ENCODE measurements at places on chromosomes 5 and 9. TPM values are rescaled to one million over a fixed set of nuclear protein-coding genes. Genes with fewer than 3 reads are reported as not detected.

The TAF11L5 gene
- total RNA-seq, result not detected

The SPEF2 gene
- 9.5 TPM for total RNA-seq

The LHX3 gene
- total RNA-seq, result not detected

The RASGRF2 gene
- 6.7 TPM for total RNA-seq

The PCDHB2 gene
- not detected for total RNA-seq

The EXD3 gene
- 7.6 TPM for total RNA-seq

The NR4A3 gene
- 2.4 TPM for total RNA-seq

DNA sequence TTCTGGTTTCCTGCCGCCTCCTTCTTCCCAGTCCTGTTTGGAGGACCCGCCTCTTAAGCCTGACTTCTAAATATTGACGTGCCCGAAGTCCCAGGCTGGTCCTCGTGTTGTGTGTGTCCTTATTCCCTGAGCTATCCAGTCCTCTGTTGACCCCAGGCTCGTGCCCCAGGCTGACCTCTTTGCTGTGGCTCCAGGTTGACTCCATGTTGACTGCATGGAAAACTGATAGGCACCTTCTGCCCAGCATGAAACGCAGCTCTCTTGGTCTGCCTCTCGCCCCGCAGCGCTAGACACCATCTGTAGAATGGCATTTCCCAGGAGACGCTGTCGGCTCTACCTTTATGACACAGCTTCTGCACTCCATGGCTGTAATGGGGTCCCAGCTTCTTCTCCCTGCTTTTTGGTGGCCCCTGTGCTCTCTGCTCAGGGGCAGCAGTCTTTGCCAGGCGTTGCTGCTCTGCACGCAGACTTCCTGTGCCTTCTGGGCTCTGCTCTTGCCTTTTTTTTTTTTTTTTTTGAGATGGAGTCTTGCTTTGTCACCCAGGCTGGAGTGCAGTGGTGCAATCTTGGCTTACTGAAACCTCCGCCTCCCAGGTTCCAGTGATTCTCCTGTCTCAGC lies 28.4 kb downstream of the EHMT1 start:
- DNase-seq, result no peak

DNA sequence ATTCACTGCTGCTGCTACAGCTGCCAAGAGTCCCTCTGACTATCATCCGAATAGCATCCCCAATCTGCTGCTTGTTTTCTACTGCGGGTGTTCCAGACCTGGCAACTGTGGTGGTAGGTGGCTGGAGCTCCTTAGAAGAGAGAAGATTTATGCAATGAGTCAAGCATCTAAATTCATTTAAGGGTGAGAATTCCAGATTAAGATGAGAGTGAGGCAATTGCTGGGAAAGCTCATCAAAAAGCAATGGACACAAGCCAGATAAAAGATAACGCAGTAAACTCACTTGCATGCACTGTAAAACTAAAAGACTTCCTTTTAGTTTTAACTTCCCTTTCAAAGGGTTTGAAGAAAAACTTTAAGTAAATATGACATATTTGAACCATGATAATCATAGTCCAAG lies 3.9 kb downstream of the PLK2 start:
- DNase-seq, result no peak

- DNase-seq, result peak; percentile 64
These were observed 25.1 kb upstream of the CD180 start for GRCh38 chr5:67221487-67222242.

GRCh38 chr5:14560091-14560595 lies 21.4 kb upstream of the OTULINL start:
- no peak for DNase-seq

- DNase-seq, result no peak
These were observed 363.4 kb upstream of the SLC24A2 start for GRCh38 chr9:20152151-20152725.

DNA sequence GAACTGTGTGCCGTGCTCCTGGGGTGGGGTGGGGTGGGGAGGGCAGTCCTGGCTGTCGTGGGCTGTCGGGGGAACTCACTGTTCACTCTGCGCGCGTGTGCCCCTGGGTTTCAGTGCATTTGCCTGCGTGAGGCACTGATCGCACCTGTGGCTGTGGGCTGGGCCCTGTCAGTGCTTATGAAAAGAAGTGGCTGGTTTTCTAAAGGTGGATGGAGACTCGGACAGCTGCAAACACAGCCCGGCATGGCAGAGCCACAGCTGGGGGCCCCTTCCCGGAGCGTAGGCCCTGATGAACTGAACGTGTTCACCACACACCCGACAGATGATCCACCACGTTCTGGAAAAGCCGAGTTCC lies 42.7 kb downstream of the NKD2 start:
- DNase-seq, result no peak

- no peak for DNase-seq
These were observed 56.2 kb upstream of the ZNF622 start for GRCh38 chr5:16521521-16522483.

DNA sequence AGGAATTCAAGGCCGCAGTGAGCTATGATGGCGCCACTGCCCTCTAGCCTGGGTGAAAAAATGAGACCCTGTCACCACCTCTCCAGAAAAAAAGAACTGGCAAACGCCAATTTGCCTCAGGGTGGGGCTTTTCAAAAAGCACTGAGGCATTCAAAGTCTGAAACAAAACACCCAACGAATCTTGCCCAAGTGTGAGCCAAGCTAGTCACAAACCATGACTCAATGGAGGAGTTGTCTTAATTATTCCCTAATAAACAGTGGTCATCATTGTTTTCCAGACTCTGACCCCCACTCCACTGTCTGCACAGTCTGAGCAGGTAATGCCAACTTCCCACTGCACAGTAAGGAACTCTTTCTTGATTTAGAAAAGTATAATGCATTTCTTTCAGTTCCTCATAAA lies 16.8 kb downstream of the FRMD3 start:
- DNase-seq, result no peak

DNA sequence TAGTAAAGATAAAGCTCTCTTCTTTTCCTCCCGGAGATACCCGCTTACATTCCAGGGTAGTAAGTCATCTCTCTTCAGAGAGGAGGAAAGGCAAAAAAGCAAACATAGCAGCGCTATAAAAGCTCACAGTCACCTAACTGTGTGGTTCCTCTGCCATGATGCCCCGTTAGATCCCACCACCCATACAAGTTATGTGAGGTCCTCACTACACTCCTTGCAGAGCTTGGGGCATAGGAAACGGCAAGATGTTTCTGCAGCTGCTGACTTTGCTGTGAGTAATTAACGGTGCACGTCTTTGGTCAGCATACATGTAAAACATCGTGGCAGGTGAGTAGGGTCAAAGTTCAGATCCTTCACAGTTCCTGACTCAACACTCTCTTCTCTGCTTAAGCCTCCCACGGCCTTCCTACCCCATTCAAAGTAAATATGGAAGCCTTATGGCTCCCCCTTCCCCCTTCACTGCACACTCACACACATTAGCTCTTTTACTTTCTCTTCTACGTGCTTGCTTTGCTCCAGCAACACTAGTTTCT lies 218.9 kb downstream of the DIRAS2 start:
- DNase-seq, result no peak

DNA sequence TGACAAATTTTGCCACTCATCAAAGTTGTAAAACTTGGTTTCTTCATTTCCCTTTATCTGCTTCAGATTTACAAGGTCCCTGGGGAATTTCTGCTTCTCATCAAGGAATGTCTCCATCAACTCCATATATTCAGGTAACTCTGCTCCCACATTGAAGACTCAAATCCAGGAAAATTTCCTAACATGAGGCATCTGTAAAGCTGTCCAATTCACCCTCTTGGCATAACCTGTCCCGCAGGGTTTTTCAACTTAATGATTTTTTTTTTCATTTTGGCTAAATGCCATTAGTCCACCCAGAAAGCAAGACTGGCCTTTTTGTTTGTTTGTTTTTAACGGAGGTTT lies 50.2 kb upstream of the SLC30A5 start:
- no peak for DNase-seq

- DNase-seq, result no peak
These were observed 1.2 kb downstream of the FNBP1 start for GRCh38 chr9:130041648-130042405.

- no peak for DNase-seq
These were observed 129.7 kb upstream of the PCA3 start for GRCh38 chr9:76634356-76635054.

DNA sequence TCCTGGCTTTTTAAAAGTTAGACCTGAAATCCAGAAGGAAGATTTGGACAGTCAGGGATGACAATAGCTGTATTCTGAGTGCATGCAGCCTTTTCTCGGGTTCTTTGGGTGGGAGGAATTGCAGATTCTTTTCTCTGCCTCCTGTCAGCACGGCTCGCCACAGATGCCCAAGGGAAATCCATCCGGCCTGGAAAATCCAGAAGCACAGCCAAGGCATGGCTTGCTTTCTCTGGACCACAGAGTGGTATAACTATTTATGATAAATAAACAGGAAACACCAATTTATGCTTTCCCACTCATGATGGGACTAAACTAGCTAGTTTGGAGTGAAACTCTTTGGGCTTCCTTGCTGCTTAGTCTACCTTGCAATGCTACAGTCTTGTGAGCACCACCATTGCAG lies 59.1 kb downstream of the C9orf152 start:
- no peak for DNase-seq

DNA sequence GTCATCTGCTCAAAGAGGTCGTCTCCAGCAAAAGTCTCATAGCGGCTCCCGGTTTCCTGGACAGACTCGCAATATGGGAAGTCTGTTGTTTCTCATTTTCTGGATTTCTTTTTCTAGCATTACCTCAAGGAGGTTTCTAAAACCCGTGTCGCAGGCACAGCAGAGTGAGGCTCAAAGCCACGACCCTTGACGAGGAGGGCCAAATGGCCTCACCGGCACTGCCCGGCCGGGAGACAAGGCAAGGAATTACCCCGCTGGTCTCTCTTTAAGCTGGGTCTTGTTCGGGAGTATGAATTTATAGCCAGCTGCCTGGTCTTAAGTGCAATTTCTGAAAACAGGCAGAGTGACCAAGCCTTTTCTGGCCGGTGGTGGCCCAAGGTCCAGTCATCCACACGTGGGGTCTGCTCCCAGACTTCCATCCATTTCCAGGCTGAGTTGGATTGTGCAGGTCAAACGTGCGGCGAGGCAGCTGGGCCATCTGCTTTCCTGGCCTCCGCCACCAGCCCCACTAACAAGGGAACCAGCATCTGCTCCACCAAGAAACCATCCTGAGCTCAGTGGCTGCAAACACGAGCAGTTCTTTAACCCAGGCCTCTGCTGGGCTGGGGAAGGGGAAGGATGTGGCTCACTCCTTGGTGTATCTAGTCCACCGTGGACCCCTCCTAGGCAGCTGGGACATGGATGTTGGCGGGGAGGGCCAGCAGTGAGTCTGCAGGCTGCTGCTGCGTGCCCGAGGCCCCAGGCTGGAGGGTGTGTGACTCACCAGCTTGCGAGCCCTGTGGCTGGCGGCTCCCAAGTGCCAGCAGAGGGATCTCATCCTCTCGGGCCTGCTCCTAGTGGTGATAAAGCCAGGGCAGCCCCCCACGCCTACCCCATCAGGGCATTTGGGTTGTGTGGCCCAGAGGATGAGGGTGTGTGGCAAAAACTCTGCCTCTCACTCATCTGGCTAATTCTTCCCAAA lies 55.6 kb upstream of the COL5A1 start:
- no peak for DNase-seq

DNA sequence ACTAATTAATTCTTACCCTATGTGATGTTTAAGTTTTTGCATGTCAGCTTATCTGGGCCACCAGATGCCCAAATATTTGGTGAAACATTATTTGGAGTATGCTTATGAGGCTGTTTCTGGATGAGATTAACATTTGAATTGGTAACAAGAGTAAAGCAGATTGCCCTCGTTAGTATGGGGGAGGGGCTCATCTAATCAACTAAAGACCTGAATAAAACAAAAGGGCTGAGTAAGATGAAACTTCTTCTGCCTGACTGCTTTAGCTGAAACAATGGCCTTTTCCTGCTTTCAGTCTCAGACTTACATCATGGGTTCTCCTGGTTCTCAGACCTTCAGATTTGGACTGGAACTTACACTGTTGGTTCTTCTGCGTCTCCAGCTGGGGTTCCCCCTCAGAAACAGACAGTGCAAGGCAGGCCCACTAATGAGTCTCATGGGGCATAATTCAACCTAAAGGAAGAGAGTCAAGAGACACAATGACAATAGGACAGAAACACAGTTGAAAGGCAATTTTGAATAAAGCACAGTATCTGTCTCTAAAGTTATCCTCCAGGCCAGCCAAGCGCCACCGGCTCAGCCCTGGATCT lies 288.4 kb downstream of the CAAP1 start:
- DNase-seq, result no peak

- DNase-seq, result no peak
These were observed 127.5 kb downstream of the RFK start for GRCh38 chr9:76266649-76267283.

- no peak for DNase-seq
These were observed 53.3 kb downstream of the PDE4D start for GRCh38 chr5:59840200-59840601.

DNA sequence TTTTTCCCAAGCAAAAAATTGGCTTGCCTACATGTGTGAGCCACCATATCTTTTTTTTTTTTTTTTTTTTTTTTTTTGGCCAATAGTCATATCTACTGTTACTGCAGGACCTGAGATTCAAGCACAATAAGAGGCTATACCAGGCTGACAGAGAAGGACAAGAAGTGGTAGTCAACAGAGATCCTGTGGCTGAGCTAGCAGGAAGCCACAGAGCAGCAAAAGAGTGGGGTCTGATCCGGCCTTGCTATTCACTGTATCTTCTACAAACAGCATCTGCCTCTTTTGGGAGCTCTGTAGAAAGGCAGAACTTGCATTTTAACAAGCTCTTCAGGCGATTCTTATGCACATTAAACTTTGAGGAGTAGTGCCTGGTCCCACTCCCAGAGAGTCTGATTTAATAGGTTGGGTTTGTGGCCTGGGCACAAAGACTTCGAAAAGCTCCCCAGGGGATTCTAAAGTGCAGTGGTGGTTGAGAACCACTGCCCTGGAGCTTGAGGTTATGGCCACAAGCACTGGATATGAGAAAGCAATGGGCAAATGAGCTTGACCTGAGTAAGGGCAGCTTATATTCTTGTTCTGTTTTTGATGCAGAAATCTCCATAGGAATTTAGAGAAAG lies 162.8 kb downstream of the PIK3R1 start:
- DNase-seq, result no peak

- no peak for DNase-seq
These were observed 117.0 kb downstream of the DCP2 start for GRCh38 chr5:113093558-113093957.

DNA sequence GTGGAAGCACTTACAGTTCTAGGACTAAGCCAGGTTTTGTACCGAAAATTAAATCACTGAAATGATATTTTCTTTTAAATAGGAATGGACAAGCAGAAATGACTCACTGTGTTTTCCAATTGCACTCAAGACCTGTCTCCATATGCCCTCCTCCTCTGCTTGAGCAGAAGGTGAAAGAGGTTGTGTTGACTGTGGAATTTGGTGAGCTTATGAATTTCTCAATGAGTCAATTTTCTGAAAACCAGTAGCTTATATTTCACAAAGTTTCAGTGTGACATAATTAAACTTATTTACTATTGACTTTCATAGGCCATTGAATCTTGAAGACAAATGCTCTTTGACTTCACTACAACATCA lies 249.9 kb downstream of the NPR3 start:
- DNase-seq, result no peak

- DNase-seq, result no peak
These were observed 33.3 kb downstream of the UBE2R2 start for GRCh38 chr9:33850267-33850629.

- no peak for DNase-seq
These were observed 3.0 kb upstream of the TMEM210 start for GRCh38 chr9:137174722-137175293.

- DNase-seq, result no peak
These were observed 45.7 kb downstream of the PIP5K1B start for GRCh38 chr9:68750786-68751185.
